ENCODE measurements at places on chromosomes 16 and 17.

GRCh38 chr16:12868169-12868568 is 33.2 kb upstream of the SHISA9 start:
- DNase-seq: no peak

- no peak for DNase-seq
These were observed 33.7 kb downstream of the SMPD3 start for GRCh38 chr16:68414581-68414980.

- no peak for DNase-seq
These were observed 16.4 kb downstream of the REXO5 start for GRCh38 chr16:20822521-20823325.

DNA sequence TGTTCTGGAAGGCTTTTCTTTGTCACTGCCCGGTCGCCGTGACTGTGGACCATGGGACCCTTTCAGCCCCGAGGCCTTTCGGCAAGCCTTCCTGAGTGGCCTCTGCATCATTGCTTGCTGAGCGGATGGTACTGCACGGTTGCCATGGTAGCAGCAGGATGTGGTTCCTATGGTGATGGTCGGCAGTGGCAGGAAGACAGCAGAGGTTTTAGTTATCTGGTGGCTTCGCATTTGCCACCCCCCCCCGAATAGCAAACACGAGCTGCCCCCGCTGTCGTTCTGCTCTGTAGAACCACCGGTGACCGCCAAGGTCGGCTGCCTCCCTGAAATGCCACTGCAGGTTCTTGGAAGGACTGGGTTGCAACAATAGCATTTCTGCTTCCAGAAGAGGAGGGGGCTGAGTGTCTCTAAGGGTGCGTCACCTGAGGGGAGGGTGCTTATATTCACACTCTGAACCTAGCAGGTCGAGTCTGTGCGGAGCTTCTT is 76.6 kb downstream of the CMIP start:
- peak; percentile 1 for DNase-seq

DNA sequence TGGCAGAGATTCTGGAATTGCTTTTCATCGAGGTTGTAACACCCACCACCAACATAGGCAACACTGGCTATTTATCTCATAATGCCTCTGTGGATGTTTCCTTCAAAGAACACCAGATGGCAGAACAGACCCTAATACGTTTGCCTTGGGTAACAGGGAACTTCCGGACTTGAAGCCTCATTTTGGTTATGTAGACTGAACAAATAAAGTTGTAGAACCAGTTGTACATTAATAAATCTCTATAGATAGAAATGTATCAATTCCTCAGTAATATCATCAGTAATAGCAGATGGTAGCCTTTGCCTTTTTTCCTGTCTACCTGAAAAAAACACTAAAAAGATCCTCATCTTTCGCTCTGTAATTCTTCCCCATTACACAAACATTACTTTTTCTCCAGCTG is 25.9 kb upstream of the APOH start:
- DNase-seq: peak; percentile 9

DNA sequence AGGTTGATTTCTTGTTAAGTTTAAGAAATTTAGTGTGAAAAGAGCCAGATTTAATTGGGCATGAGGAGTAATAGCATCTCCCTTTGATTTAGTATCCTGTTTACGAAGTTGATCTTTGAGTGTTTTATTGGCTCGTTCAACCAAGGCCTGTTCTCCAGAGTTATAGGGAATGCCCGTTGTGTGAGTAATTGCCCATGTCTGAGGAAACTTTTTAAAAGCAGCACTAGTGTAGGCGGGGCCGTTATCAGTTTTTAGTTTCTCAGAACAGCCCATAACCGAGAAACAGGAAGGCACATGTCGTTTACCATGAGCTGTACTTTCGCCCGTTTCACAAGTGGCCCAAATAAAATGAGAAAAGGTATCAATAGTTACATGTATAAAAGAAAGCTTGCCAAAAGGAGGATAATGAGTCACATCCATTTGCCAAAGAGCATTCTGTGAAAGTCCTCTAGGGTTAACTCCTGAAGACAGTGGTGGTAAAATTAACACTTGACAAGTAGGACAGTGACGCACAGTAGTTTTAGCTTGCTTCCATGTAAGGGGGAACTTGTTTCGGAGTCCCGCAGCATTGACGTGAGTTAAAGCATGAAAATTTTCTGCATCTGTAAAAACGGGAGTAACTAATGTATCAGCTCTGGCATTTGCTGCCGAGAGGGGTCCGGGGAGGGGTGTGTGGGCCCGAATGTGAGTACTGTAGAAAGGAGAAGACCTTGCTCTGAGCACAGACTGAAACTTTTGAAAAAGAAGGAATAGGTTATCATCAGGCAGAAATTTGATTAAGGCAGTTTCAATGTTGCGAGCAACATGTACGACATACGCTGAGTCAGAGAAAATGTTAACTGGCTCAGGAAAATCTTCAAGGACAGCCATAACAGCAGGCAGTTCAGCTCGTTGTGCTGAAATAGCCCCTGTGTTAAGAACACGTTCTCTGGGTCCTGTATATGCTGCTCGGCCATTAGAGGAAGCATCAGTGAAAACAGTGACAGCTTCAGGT is 18.5 kb upstream of the KCTD5 start:
- no peak for DNase-seq

Data from stimulated activated CD4-positive, alpha-beta T cell treated with anti-CD3 and anti-CD28 coated beads, Interleukin-1b, Interleukin-23, amount 100 ng/mL, for 1 hour (primary cell).